ENCODE measurements at places on chromosomes 1 and 21.

DNA sequence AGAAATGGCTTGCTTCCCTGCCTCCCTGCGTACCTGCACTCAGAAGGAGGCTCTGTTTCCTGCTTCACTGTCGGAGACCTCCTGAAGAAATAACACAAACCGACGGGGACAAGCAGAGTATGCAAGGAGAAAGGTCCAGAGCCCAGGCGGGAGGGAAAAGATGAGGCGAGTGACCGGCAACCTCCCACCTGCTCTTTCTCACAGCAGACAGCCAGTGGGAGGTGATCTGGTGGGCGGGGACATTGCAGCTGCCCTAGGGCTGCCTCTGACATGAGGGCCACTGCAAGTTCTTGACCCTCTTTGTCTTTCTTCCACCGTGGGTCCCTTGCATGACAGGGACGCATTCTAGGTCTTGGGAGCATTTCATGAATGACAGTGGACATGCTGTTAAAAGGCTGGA, 368.2 kb downstream of the CAMTA1 start:
- no peak for DNase-seq

- DNase-seq, result no peak
Measured at GRCh38 chr21:21929789-21930188, 931.6 kb downstream of the NCAM2 start.

- no peak for DNase-seq
Measured at GRCh38 chr1:53715478-53715877, 23.5 kb downstream of the GLIS1 start.

DNA sequence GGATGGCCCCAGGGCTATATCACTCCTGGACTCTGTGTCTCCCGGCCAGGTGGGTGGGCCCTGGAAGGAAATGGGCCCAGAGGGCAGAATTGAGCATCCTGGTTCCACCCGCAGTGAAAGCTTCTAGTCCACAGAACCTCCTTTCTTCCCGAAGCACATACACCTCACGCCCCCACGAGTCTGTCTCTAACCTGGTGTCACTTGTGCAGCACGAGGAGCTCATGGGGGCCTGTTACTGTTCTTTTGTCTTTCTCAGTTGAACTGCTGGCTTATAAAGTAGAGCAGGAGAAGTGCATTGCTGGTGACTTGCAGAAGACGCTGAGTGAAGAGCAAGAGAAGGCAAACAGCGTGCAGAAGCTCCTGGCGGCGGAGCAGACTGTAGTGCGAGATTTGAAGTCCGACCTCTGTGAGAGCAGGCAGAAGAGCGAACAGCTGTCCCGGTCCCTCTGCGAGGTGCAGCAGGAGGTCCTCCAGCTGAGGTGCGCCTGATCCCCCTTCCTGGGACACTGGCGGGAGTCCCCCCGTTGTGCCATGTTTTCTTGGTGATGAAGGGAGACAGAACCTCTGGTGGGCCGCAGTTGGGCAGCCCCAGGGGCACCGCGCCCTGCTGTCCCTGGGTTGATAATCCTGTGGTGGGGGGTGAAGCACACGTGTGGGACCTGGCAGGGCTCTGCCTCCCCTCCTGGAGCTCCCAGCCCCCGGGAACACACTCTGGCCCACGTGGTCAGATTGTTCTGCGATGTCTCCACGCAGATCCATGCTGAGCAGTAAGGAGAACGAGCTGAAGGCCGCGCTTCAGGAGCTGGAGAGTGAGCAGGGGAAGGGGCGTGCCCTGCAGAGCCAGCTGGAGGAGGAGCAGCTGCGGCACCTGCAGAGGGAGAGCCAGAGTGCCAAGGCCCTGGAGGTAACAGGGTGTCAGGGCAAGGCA, 28.7 kb upstream of the DIP2A start:
- DNase-seq, result no peak

- DNase-seq, result no peak
Measured at GRCh38 chr1:116064616-116065015, 46.6 kb upstream of the MAB21L3 start.

- peak; percentile 28 for DNase-seq
Measured at GRCh38 chr1:201149400-201149799, 4.9 kb downstream of the TMEM9 start.

GRCh38 chr1:16348414-16349182, 3.7 kb downstream of the FBXO42 start:
- peak; percentile 65 for DNase-seq

DNA sequence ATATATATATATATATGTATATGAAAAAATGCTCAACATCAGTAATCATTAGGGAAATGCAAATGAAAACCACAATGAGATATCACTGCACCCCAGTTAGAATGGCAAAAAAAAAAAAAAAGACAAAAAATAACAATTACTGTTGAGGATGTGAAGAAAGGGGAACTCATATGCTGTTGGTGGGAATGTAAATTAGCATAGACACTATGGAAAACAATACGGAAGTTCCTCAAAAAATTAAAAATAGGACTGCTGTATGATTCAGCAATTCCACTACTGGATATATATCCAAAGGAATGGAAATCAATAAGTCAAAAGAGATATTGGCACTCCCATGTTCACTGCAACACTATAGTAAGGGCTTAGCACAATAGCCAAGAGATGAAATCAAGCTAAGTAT, 41.5 kb upstream of the CTBS start:
- no peak for DNase-seq

DNA sequence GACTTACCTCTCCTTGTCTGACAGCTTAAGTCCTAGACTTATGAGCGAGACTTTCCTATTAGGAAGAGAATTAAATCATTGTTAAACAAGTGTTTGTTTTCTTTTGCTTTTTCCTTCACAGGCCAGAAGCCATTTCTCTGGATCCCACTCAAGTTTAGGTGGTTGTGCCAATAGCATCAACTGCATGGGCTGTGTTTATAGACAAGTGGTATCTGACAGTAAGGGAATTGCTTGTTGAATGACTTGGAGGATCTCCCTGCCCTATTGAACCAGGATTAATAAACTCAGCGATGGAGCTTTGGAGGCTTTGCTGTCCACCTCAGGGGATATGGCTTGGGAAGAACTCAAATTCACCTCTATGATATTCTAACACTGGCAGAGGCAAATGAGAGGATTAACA, 43.7 kb downstream of the UTP25 start:
- no peak for DNase-seq

- DNase-seq, result no peak
Measured at GRCh38 chr1:226027538-226028217, 28.5 kb upstream of the SDE2 start.

DNA sequence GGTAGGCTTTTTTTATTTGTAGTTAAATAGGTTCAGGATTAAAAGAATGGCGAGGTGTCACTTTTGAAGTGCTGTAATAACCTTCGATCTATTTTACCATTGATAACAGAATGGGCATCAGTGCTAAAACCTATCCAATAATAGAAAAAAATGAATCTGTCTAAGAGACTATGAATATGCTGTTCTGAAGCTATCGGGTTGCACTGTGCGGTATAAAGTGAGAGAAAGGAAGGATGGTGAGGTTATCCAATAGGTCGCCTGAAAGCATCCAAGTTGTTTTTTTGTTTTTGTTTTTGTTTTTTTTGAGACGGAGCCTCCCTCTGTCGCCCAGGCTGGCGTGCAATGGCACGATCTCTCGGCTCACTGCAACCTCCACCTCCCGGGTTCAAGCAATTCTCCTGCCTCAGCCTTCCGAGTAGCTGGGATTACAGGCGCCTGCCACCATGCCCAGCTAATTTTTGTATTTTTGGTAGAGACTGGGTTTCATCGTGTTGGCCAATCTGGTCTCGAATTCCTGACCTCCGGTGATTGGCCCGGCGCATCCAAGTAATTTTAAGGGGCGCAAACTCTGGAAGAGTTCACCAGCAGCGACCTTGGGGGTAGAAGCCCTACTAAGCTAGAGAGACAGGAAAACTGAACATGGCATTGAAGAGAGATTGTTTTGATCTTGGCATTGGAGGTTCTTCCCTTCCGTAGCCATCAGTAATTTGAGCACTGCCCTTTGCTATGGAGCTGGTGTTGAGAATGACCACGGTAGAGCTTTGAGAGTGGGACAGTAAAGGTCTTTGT, 8.7 kb upstream of the MDM4 start:
- peak; percentile 71 for DNase-seq

DNA sequence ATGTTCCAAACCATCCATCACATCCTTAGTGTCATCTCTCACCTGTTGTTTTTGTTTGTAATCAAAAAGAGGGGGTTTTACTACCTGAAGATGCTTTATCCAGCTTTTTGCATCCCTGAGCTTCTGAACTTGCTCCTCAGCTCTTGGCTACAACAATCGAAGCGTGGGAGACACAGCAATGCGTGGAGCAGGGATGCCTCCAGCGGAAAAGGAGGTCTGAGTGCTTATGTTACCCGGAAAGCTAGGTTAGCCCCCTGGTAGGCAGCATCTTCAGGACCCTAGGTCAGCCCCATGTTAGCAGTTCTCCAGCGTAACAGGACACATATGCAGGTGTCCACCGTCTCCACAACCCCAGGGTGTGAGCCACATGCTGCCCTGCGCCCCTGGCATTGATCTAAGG, 141.5 kb downstream of the RRAGC start:
- no peak for DNase-seq

GRCh38 chr1:10613340-10613739, 138.6 kb downstream of the PEX14 start:
- DNase-seq, result no peak

GRCh38 chr1:226711976-226712741, 26.9 kb downstream of the ITPKB start:
- no peak for DNase-seq

DNA sequence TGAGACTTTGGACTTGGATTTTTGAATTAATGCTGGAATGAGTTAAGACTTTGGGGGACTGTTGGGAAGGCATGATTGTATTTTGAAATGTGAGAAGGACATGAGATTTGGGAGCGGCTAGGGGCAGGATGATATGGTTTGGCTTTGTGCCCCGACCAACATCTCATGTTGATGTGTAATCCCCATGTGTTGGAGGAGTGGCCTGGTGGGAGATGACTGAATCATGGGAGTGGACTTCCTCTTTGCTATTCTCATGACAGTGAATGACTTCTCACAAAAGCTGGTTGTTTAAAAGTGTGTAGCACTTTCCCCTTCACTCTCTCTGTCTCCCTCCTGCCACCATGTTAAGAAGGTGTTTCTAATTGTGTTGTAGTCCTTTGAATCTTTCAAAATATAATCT, 9.3 kb upstream of the PHGDH start:
- DNase-seq, result no peak

DNA sequence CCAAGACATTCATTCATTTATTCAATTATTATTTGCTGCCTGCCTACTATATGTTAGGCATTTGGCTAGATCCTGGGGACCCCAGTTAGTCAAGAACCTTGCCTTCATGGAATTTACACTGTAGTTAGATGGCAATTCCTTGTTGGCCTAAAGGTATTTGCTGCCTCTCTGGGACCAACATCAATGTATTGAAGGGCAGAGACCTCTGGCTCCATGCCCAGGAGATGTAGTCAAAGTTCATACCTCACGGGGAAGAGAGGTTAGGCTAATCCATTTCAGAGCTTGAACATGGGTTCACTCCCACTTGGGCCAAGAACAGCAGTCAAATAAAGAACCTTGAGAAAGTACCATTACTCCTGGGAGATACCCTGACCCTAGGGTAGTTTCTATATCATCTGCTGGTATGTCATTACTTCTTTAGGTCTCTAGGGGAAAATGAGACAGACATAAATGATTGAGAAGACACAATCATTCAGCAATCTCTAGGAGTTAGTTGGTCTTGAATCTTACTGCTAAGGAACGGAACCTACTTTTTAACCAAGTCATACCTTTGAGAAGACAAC, 32.0 kb downstream of the SORT1 start:
- DNase-seq, result no peak

DNA sequence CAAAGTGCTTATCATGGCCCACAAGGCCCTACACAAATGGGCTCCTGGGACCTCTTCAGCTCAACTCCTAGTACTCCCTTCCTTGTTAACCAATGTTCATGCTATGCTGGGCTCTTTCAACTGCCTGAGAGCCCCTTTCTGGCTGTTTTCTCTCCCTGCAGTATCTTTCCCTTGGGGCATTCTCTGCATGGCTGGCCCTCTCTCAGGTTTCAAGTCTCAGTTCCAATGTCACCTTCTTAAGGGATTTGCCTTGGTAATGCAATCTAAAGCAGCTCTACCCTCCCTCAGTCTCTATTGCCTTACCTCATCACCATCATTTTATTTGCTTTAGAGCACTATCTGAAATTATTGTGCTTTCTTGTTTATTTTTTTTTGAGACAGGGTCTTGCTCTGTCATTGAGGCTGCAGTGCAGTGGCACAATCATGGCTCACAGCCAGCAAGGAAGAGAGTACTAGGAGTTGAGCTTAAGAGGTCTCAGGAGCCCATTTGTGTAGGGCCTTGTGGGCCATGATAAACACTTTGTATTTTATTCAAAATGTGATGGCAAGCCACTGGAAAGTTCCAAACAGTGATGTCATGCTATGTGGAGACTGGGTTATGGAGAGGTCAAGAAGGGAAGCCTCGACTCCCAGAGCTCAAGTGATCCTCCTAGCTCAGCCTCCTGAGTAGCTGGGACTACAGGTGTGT, 63.4 kb upstream of the SRSF10 start:
- no peak for DNase-seq

DNA sequence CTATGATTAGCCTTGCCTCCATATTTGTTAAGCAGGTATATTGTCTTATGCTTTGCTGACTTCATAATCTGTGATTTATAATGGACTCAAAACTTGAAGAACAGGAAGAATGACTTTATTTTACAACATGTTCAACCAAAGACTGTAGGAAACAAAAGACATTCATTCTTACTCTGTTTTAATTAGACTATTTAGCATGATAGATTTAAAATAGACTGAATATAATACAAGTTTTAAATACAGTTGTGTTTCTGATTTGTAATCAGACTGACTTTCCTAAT, 63.1 kb downstream of the CDC14A start:
- no peak for DNase-seq

DNA sequence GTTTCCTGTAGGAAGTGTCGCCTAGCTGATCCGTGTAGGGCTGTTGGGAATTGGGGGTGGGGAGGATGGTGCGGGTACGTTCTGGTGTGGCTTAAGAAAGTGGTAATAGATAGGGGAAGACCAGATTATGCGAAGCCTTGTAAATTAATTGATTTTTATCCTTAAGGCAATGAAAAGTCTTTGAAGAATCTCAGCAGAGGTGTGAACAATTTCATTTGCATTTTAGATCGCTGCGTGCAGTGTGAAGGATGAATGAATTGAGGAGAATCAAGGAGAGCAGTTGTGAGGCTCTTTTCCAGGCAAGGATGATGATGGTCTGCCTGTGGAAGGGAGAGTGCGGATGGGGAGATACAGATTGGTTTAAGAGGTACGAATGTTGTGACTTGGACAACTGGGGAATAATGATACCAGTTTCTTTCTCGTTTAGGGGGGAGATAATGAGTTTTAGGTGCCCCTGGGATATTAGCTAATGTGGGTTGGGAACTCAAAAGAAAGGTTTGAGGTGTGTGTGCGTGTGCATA, 813 bp upstream of the DEDD start:
- DNase-seq, result peak; percentile 17
